ENCODE measurements at places on chromosomes 1 and 21.

DNA sequence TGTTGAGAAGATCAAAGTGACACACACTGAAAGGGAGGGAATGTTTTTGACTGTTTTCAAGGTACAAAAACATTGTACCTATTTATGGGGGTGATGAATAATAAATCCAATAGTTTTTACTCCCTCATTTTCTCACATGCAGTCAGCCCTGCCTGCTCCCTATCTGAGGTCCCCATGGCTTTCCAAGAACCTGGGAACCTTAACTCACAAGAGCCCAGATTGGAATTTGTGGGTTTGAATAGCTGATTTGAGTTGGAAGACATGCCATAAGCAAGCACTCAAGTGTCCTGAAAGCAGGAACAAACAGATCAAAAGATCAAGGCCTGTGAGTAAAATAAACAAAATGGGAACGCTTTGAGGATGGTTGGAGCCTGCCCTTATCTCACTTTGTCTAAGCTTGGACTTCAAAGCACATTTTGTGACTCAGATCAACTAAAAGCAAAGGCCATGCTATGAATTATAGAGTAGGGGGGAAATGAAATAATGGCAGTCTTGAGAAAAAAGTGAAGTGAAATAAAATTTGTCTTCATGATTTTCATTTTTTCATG, 136.6 kb downstream of the LYPLAL1 start:
- DNase-seq: no peak

GRCh38 chr1:199040076-199040905, 401.5 kb downstream of the PTPRC start:
- no peak for DNase-seq

GRCh38 chr1:203342192-203342940, 8.6 kb downstream of the FMOD start:
- no peak for DNase-seq

GRCh38 chr1:29576510-29576909, 340.2 kb downstream of the PTPRU start:
- DNase-seq: no peak

DNA sequence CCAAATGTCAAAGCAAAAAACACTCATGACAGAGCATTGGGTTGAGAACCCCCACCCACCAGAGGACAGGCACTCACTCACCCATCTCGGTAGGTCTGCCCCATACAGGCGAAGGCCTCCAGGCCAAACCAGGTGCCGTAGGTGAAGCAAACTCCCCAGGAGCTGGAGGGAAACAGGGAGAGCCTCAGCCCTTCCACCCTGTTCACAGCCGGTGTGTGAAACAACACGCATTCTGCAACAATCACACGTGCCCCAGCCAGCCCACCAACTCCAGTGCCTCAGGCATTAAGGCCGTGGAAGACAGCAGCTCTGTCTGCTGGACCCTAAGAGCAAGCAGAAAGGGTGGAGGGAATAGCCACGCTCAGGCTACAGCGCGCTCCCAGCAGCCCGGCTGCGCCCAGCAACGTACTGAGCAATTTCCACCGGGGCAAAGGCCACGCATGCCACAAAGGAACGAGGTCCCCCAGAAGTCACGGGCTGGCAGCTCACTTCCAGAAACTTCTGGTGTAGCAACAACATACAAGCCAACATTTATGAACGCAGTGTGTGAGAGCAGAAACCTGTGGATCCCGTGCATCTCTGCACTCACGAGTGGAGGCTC, 11.4 kb upstream of the SPATC1L start:
- no peak for DNase-seq

DNA sequence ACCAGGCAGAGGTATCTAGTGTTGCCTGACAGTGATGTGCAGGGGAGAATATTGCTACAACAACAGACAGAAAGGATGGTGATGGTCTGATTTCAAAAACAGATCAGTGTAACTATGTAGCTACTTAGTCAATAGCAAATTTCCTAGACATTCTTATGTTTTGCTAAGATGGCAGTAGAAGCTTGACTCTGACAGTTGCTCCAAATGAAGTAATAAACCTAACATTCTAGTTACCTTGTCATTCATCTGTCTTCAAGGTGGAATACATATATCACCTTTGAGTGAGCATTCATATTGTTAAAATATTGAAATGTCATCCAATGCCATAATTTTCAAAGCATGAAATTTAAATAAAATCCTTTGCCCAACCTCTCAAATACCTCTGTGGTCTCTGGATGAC, 617.4 kb downstream of the USP25 start:
- no peak for DNase-seq

DNA sequence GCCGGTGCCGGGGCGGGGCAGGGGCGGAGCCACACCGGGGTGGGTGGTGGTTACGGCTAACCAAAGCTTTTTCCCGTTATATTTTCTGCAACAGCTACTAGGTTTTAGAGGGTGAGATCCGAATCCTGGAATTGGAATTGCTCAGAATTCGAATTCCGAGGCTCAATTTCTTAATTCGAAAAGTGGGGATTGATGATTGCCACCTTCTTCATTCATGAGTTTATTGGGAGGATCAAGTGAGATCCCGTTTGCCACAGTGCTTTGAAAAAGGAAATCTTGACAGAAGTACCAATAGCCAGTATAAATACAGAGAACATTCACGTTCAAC, 207 bp upstream of the SVBP start:
- DNase-seq: no peak

- DNase-seq: no peak
These were observed 62.0 kb downstream of the TRABD2B start for GRCh38 chr1:47935163-47935562.

GRCh38 chr1:81121306-81121705, 679.4 kb upstream of the ADGRL2 start:
- no peak for DNase-seq

DNA sequence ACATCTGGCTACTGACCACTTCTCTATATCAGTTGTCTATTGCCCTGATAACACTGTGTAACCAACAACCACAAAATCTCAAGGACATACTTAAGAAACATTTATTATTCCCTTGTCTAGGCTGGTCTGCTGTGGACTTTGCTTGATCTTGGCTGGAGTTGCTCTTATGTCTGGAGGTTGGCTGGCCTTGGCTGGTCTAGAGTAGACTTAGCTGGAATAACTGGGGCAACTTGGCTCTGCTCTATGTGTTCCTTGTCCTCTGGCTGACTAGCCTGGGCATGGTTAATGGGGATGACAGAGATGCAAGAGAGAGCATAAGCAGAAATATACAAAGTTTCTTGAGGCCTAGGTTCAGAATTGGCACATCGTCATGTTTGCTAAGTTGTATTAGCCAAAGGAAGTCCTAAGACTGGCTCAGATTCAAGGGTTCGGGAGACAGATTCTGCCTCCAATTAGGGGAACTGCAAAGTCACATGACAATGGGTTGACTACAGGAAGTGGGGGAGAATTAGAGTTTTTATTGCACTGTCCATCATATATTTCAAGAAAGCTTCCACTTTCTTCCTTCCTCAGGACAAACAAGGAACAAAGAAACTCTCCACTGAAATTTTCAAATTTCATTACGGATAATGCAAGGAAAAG, 61.4 kb upstream of the HMCN1 start:
- no peak for DNase-seq

GRCh38 chr21:33430858-33431257, 27.6 kb downstream of the IFNGR2 start:
- no peak for DNase-seq

GRCh38 chr1:25095635-25096200, 136.6 kb downstream of the SYF2 start:
- DNase-seq: no peak

DNA sequence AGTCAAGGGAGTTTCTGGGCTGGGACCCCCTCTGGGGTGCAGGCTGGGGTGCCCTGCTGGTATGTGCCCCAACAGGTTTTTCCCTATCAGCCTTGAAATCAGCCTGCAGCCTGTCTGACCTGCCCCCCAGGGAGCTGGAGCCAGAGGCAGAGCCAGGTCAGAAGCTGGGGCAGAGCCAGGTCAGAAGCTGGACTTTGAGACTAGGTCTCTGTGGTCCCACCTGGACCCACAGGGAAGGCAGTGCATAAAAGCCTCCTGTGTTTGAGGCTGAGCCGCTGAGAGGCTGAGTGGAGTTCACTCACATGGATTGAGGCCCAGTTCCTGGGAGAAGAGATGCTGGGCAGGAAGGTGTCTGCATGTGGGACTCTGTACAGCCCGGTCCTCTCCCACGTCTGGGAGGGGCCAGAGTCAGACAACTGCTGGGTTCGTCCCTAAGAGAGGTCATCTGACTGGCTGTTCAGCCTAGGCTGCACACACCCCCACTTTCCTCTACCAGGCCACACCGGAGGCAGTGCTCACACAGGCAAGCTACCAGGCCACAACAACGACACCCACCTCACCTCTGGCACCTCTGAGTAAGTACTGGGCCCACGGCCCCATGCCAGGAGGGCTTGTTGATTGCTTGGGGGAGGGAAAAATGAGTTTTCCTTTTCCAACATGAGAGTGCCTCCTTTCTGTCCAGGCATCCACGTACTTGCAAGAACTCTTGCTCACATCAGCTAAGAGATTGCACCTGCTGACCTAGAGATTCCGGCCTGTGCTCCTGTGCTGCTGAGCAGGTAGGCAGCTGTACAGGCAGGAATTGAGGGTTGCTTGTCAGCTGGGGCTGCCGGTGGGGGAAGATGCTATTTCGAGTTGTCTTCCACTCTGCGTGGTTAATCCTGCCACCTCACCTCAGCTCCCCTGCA, at the start of gene ANXA9:
Gene ANXA9 (plus strand): TSS at position 488 of the 908 bp plus-strand sequence. CDS start 814 bp downstream, outside the sequence.
- DNase-seq: no peak

DNA sequence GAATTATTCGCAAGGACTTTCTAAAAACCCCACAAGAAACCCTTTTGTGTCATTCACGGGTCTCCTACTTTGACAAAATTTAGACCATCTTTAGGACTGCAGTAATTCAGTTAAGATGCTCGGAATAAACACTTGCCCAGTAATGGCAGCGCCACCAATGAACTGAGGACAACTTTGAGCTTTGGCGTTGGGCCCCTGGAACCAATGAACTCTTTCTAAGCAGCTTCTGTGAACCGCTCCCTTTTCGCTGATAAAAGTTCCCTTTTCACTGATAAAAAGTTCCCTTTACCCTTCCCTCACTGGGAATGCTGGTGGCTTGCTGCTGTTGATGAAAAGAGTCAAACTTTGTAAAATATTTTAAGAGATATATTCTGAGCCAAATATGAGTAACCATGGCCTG, 1.5 kb upstream of the MRPL55 start:
- no peak for DNase-seq

DNA sequence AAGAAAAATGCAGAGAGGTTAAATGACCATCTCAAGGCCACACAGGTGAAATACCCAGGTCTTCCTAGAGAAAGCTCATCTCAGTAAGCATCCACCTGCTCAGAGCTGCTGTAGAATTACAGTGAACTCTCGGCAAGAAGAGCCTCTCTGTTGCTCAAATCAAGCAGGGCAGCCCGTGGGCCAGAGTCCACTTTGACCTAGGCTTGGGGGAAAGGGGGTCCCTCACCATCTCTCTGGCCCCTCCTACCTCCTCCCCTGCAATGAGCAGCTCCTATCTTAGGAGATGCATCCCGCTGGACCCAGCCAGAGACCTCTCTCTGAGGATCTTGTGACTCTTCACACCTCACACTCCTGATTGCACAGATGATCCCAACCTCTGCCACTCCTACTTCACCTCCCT, 364.7 kb downstream of the PTPRU start:
- DNase-seq: no peak

GRCh38 chr1:7410156-7410555, 360.9 kb upstream of the VAMP3 start:
- DNase-seq: no peak

- no peak for DNase-seq
These were observed 1474.0 kb downstream of the PLA2G4A start for GRCh38 chr1:188302746-188303145.

- no peak for DNase-seq
These were observed 49.7 kb downstream of the PGM1 start for GRCh38 chr1:63642901-63643300.

DNA sequence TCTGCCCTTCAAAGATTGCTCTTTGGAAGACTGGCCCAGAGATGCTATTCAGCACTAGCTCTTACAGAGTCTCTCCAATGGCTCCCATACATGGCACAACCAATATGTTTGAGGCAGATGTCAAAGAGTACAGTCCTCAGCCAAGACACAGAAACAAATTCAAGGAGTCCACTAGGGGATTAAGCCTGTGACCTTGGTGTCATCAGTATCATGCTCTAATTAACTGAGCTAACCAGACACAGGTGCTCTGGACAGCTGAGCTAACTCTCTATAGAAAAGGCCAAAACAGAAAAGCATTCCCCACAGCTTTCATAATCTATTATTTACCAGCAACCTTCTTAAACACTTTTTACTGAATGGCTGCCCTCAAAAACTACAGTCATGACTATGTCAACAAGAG, 666.0 kb upstream of the PLXNA2 start:
- no peak for DNase-seq

GRCh38 chr1:119565131-119565772, 58.2 kb downstream of the HSD3B1 start:
- DNase-seq: no peak

- DNase-seq: no peak
These were observed 12.8 kb upstream of the CD53 start for GRCh38 chr1:110860174-110860573.

- no peak for DNase-seq
These were observed 66.4 kb downstream of the MARK1 start for GRCh38 chr1:220594356-220594755.

GRCh38 chr1:53593758-53594380, 134.7 kb downstream of the DMRTB1 start:
- DNase-seq: no peak

GRCh38 chr1:1799716-1800115, 21.4 kb upstream of the NADK start:
- no peak for DNase-seq

- DNase-seq: no peak
These were observed 3.8 kb upstream of the ATP6V1G3 start for GRCh38 chr1:198544265-198544664.

GRCh38 chr1:228669242-228669585, 66.1 kb upstream of the RHOU start:
- no peak for DNase-seq

- DNase-seq: no peak
These were observed 89.0 kb downstream of the SLC45A1 start for GRCh38 chr1:8406960-8407359.

DNA sequence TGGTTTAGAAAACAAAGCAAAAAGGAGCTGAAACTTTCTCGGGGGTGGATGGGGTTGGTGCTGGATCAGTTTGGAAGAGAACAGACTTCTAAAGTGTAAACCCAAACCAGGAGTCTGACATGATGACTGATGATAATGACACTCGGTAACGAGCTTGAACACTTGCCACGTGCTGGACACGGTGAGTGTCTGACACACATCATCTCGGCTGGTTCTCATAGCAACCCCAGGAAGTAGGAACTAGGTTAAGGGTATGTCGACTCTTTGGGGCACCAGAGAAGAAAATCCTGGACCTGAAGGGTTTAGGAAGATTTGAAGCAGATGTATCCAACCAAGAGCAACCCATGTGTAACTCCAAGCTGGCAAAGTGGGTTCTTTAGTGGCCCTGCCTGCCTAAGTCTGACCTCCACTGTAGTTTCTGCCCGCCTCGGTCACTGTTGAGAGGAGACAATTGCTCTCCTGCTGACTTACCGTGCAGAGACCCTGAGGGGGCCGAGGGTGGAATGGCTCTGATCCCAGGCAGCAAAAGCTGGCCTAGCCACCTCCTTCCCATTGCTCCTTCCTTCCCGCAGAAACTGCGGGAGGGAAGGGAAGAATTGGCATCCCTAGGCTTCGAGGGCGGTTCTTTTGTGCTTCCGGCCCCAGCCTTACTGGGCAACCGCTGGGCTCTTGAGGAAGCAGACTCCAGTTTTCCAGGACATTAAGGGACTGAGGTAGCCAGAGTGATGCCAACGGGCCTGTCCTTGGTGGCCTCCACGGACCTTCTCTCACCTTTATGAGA, 156.0 kb downstream of the TOMM20 start:
- no peak for DNase-seq
